PC-9 (cell line): ENCODE measurements at places on chromosomes 1 and 21.

DNA sequence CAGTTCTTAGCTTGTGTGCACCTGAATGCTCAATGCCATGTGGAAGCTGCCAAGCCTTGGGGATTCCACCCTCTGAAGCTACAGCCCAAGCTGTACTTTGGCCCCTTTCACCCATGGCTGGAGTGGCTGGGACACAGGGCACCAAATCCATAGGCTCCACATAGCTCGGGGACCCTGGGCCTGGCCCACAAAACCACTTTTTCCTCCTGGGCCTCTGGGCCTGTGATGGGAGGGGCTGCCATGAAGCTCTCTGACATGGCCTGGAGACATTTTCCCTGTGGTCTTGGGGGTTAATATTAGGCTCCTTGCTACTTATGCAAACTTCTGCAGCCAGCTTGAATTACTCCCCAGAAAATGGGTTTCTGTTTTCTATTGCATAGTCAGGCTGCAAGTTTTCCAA, 579.9 kb downstream of the MATN1 start:
- no peak for DNase-seq

GRCh38 chr1:38826262-38826661, 33.3 kb downstream of the RRAGC start:
- no peak for DNase-seq

DNA sequence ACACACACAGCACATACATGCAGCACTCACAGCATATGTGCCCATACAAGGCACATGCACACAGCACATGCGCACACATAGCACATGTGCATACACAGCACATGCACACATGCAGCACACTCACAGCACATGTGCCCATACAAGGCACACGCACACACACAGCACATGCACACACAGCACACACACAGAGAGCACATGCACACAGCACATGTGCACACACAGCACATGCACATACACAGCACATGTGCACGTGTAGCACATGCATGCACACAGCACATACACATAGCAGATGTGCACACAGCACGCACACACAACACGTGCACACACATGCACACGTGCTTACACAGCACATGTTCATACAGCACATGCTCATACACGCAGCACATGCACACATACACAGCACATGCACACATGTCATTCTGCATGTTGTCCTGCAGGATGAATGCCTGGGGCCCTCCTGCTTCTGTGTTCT, 48.1 kb downstream of the PCNT start:
- DNase-seq = no peak

- DNase-seq = no peak
These were observed 4.9 kb upstream of the MASP2 start for GRCh38 chr1:11051781-11052511.

GRCh38 chr1:21324368-21325141, 34.3 kb upstream of the ECE1 start:
- DNase-seq = peak; percentile 97

- DNase-seq = no peak
These were observed 1.3 kb downstream of the PLA2G2A start for GRCh38 chr1:19978143-19978542.

- DNase-seq = no peak
These were observed 71.4 kb downstream of the MRPL37 start for GRCh38 chr1:54271341-54271740.

DNA sequence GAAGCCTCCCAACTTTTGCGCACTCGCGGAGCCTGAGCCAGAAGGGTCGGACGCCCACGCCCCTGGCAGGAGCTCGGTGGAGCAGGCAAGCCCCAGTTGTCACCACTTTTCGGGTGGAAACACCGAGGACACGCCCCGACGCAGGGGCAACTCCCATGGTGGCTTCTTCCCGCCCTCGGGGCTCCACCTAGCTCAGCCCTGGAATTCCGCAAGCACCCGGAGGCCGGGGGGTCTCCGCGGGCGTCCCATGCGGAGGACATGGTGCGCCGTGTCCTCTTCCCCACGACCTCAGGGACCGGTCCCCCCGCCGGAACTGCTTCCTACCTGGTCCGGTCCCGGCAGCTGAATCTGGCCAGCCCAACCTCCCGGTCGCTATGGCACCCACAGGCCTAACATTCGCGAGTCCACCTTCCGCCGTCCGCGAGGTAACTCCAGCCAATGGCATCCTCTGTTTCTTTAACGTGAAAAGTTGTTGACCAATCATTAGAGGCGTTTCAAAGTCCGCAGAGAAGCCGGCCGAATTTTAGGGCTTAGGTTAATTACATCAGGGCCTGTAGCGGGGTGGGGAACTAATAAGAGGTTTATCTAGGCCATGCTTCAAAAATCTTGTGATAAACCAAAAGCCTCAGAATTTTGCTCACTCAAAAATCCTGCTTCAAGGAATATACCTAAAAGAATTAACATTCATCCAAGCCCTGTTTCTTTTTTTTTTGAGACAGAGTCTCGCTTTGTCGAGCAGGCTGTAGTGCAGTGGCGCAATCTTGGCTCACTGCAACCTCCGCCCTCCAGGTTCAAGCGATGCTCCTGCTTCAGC, at the start of gene STPG1:
TSS of gene STPG1 (minus strand) at position 433 of the 814 bp plus-strand sequence. CDS start 12,394 bp downstream, outside the sequence.
- peak; percentile 90 for DNase-seq

DNA sequence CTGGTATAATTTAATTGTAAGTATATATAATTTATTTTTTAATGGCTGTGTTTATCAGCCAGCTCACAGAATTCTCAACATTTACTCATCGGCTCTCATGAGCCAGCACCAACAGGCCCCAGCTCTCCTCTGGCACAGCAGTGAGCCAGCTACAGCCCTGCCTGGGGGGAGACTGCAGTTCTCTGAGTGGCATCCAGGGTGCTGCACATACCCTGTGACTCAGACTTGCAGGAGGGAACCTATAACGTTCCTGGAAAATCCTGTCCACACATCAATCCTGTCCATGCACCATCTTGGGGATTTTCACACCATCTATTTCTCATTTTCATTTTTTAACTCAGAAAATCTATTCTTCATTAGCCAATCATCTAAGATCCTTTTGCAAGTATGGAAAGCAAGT, 36.5 kb downstream of the FHAD1 start:
- no peak for DNase-seq

DNA sequence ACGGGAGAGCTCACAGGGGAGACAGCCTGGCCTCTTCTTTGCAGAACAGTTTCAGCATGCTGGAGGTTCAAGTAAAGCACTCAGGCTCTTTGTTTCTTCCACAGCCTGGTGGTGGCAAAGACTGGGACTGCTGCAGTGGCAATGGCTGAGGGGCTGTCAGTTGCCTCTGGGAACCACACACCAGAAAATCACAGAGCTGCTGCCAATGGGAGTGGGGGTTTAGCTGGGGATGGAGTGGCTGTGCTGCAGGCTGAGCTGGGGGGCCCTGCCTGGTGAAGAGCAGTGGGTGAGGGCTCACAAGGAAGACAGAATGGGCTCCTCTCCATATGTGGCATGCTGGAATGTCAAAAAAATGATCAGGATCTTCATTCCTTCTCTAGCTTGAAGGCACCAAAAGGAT, 25.6 kb upstream of the PTGFR start:
- DNase-seq = no peak

GRCh38 chr1:78607944-78608343, 12.3 kb upstream of the IFI44L start:
- no peak for DNase-seq

DNA sequence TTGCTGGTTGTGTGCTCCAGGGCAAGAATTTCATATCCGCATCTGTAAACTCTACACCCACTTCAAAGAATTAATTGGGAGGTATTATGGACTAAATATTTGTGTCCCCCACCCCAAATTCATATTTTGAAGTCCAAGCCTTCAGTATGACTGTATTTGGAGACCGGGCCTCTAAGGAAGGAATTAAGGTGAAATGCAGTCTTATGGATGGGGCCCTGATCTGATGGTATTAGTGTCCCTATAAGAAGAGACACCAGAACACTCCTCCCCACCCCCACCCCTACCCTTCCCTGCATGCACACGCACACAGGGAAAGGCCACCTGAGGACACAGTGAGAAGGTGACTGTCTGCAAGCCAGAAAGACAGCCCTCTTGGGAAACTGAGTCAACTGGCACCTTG, 332.4 kb downstream of the RPS6KC1 start:
- no peak for DNase-seq

- DNase-seq = no peak
These were observed 172.0 kb downstream of the LRRC40 start for GRCh38 chr1:70033266-70033873.

- DNase-seq = no peak
These were observed 109.1 kb downstream of the GRIK3 start for GRCh38 chr1:36925251-36925650.

DNA sequence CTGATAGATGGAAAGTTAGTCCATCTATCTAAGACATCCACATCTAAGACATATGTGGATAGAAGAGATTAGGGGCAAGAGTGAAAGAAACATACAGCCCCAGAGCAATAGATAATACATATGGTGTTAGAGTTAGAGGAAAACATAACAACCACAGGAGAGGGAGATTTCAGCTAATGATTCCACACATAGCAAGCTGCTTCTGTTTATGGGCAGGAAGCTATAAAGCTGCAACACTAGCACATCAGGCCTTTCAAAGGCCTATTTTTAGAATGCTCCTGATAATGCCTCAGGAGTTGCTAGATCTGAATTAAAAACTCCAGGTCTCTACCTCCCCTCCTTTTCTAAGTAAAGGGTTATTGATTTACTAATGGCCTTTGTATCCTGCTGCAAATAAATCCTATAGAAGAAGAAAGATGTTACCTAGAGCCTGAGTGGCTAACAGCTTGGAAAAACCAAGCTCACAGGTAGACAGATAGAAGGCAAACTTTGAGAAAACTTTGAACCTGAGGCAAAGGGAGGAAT, 36.1 kb downstream of the BRINP2 start:
- no peak for DNase-seq

GRCh38 chr1:204321665-204322064, 38.1 kb downstream of the PLEKHA6 start:
- DNase-seq = no peak

- no peak for DNase-seq
These were observed 12.8 kb downstream of the GRIK3 start for GRCh38 chr1:37021502-37021901.

DNA sequence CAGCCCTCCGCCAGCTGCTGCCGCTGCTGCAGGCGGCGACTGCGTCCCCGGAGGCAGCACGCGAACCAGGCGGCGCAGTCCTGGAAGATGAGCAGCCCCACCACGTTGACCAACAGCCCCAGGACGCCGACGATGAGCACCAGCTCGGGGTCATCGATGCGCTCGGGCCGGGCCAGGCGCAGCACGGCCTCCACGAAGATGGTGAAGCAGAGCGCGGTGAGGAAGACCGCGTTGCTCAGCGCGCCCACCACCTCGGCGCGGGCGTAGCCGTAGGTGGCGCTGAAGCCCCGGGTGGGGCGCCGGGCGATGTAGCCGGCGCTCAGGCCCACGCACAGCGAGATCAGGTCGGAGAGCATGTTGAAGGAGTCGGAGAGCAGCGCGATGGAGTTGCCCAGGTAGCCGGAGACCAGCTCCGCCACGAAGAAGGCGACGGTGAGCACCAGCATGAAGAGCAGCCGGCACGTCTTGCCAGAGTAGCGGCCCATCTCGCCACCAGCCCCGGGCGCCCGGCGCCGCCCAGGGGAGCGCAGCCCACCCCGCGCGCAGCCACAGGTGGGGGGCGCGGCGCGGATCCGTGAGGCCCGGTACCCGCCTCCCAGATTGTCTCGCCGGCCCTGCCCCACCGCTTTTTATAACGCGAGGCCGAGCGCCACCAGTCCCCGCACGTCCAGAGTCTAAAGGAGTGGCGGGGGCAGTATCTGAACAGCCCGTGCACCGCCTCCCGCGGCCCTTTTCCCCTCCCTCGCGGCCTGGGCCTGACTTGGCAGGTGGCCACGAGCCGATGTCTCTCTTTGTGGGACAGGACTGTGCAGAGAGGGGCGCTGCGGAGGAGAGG, at the start of gene SLC30A10:
TSS of gene SLC30A10 (minus strand) at position 602 of the 835 bp plus-strand sequence. CDS start at position 485, 117 bp downstream.
- DNase-seq = no peak

GRCh38 chr1:100834777-100835660, 59.6 kb downstream of the EXTL2 start:
- no peak for DNase-seq

- DNase-seq = no peak
These were observed 19.2 kb downstream of the OLFML2B start for GRCh38 chr1:162004441-162004950.

DNA sequence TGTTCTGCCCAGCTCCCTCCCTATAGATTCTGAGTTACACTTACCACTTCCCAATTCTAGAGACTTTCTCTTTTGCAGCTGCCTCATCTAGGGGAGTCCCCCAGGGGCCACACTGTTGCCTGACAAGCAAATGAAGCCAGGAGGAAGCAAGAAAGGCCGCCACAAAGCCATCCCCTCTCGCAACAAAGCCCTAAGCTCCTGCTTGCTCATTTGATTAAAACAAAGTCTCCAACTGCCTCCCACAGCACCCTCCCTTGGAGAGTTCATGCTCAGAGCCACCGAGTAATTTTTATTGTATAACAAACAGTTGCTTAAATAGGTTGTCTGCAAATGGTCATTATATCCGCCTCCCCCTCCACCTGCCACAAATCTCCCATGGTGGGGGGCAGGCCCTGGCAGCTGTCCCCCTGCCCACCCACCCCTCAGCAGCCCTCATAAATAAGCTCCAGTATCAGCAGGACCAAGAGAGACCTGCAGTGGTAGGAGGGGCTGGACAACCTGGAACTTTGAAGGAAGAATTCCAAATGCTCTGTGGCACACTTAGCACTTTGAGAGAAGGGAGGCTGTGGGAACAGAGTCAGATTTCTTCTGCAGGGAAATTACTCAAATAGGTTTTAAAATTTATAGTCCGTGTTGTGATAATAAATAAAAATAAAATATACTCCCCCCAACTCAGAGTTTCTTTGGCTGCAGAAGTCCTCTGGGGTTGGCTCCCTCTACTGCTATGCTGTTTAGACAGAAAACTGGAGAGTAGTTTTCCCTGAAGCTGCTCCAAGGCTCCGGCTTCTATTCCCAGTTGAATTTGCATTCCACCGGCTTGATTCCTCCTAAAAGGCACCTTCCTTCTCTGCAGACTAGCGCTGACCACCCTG, 237.5 kb downstream of the TTLL7 start:
- DNase-seq = no peak

- DNase-seq = no peak
These were observed 34.6 kb upstream of the COX20 start for GRCh38 chr1:244800821-244801220.

DNA sequence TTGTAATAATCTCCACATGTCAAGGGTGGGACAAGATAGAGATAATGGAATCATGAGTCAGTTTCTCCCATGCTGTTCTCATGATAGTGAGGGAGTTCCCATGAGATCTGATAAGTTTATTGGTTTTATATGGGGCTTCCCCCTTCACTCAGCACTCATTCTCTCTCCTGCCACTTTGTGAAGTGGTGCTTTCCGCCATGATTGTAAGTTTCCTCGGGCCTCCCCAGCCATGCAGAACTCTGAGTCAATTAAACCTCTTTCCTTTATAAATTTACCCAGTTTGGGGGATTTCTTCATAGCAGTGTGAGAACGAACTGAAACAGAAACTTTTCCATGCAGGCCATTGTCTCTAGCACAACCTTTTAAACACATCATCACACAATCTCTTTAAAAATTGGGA, 221.5 kb upstream of the BRINP3 start:
- DNase-seq = no peak

- DNase-seq = no peak
These were observed 54.2 kb upstream of the NFIA start for GRCh38 chr1:61028136-61028535.
